Hepatic stellate cell (primary cell): ENCODE measurements at places on chromosomes 11 and 22.

GRCh38 chr22:36795633-36796032 is 19.7 kb upstream of the IFT27 start:
- no peak for DNase-seq

- no peak for DNase-seq
Observed at GRCh38 chr11:130312046-130312445, 2.7 kb downstream of the ZBTB44 start.

DNA sequence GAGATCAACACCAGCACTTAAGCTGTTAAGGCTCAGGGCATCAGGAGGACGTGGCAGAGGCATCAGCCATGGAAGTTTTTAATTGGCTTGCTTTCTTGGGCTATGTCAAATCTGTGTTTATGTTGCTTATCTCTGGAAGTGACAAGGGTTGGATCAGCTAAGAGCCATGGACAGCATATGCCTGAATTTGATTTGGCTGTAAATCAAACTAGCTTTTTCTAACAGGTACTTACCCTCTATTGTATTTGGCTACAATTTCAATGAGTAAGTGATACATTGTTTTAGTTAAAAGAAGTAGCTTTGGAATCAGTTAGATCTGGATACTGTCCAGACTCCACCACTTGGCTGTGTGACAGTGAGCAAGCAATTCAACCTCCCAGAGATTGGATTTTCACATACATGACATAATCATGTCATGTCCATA is 936.6 kb downstream of the OPCML start:
- no peak for DNase-seq

GRCh38 chr22:39656495-39657490 is 86.2 kb downstream of the CACNA1I start:
- DNase-seq = no peak

DNA sequence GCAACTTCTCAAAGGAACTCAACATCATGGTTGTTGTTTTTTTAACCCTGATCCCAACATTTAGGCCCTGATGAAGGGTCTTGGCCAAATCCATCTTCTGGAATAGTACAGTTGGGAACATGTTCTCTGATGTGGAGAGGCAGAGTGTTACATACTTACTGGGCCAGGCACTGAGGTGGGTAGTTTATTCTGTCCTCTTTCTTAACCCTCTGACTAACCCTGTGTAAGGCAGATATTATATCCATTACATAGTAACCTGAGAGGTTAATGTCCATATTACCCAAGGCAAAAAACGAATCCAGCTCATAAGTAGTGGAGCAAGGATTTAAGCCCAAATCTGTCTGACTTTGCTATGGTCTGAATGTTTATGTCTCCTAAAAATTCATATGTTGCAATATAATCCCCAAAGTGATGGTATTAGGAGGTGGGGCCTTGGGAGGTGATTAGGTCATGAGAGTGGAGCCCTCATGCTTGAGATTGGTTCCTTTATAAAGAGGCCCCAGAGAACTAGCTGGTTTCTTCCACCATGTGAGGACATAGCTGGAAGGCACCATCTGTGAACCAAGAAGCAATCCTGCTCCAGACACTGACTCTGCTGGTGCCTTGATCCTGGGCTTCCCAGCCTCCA is 16.3 kb downstream of the PPFIBP2 start:
- no peak for DNase-seq

DNA sequence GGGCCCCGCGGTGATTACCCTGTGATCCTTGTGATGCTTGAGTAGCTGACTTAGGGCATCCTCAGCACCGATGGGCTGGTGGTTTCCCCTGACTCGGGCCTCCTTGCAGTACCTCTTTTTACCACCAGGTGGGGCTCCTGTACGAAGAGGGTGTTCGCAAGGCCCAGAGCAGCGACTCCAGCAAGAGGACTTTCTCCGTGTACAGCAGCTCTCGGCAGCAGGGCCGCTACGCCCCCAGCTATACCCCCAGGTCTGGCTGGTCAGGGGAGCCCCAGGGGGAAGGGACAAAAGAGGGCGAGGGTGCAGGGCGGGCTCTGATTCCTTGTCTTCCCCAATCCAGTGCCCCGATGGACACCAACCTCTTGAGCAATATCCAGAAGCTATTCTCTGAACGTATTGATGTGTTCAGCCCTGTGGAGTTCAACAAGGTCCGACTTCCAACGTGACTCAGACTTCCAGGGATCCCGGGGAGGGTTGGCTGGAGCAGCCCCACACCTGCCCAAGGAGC is 1.3 kb upstream of the TM7SF2 start:
- peak; percentile 91 for DNase-seq

DNA sequence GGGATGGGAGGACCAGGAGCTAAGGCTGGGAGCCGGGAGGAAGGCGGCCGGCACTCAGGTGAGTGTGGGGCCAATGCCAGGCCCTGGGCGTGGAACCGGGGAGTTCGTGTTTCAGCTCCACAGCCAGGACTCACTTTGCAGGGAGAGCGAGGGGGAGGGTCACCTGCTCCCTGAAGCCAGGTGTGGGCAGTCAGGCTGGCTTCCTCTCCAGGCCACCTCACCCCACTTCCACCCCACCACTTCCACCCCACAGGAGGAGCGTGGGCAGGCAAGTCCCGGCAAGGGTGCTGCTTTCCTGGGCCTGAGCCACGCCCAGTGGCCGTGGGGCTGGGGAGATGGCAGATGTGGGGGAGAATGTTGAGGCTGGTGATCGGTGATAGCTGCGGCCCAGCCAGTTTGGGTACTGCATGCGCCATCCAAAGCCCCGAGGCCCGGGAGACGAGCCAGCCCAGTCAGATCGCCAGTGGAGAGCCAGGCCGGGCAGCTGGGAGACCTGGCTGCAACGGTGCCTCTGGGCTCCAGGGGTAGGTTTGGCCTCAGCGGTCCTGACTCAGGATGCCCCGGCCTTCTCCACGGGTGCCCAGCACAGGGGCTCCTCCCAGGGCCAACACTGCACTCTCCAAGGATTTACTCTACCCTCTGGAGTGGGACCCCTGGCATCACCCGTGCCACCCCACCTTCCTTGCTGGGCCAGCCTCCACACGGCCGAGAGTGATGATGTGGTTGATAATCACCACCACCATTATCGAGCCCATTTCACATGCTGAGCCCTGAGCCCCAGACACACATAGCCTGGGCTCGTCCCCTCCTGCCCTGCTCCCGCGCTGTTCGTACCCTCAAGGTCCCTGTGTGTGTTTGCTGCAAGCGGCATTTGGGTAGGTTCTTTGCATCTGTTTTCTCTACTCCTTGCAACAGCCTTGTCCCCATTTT is 93.8 kb downstream of the WNT7B start:
- DNase-seq = no peak

DNA sequence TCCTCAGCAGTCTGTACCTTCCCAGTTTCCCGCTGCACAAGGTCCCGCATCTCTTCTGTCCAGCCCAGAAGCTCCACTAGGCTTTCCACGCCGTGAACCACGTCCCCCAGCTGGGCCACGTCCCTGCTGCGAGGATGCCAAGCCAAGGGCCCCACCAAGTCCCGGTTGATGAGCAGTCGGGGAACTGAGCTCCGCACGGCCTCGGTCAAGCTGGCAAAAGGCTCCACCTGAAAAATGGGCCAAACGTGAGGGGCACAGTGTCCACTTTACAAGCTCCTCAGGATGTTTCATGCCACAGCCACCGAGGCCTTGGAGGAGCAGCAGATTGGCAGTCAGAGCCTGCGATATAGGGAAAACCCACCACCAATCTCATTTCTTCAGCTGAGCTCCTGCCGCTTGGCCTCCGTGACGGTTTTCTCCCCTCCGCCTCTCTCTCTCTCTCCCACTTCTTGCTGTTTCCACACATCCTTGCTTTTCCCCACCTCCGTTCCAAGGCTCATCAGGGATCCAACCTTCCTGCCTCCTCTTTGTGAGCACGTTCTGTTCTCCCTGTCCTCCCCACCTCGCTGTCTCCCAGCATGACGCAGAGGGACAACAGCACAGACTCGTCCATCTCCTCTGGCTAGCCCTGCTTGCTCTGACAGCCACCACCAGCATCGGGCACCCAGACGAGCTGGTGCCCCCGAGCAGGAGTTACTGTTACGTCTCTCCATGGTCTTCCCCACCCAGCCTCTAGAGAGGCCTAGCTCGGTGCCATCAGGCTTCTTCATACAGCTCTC is 11.5 kb downstream of the RIC8A start:
- no peak for DNase-seq
